ENCODE measurements at places on chromosomes 11 and 22. TPM values are rescaled to one million over a fixed set of nuclear protein-coding genes. Genes with fewer than 3 reads are reported as not detected.

SLC35F2 gene
- total RNA-seq, result 0.46 TPM

TNNT3 gene
- 36.3 TPM for total RNA-seq

FUT4 gene
- total RNA-seq, result 1.3 TPM

VSIG10L2 gene
- total RNA-seq, result 0.30 TPM

C11orf52 gene
- 1.9 TPM for total RNA-seq

DERL3 gene
- 3.1 TPM for total RNA-seq

GRCh38 chr11:107991868-107992414 is 16.8 kb upstream of the CUL5 start:
- no peak for DNase-seq

DNA sequence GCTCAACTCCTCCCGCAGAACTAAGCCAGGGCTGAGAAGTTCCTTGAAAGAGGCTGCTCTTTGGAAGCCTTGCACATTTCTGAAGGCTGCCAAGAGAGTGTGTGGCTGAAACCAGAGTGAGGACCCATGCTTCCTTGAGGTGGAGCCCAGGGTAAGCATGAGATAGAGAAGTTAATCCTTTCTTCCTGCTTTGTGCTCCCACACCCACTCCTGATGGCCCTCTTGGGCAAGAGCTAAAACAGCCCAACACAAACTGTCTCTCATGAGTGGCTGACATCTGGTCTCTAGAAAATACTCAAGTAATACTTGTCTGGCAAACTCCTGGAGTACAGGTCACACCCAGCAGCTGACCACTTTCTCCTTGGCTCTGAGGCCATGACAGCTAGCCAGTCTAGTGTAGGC is 523.7 kb downstream of the INSC start:
- DNase-seq, result no peak

DNA sequence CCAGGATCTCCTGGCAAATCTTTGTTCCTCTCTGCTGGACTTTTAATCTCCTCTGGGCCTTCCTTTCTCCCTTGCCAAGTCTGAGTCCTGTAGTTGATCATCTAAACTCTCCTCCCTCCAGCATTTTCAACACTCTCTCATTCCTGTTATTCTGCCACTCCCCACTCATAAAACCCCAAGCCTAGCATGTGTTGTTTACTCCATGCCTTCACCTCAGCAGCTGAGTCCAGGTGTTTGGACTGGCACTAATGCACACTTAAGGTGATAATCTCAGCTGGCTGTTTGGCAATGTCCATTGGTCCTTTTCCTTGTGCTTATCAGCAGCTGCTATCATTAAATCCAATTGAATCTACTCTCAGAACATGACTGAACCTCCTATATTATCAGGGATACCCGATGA is 876.8 kb upstream of the TENM4 start:
- DNase-seq, result no peak

- DNase-seq, result peak; percentile 82
Measured at GRCh38 chr22:38461414-38462081, 6.3 kb upstream of the KDELR3 start.

GRCh38 chr11:114970927-114971645 is 292.8 kb downstream of the NXPE2 start:
- DNase-seq, result no peak

DNA sequence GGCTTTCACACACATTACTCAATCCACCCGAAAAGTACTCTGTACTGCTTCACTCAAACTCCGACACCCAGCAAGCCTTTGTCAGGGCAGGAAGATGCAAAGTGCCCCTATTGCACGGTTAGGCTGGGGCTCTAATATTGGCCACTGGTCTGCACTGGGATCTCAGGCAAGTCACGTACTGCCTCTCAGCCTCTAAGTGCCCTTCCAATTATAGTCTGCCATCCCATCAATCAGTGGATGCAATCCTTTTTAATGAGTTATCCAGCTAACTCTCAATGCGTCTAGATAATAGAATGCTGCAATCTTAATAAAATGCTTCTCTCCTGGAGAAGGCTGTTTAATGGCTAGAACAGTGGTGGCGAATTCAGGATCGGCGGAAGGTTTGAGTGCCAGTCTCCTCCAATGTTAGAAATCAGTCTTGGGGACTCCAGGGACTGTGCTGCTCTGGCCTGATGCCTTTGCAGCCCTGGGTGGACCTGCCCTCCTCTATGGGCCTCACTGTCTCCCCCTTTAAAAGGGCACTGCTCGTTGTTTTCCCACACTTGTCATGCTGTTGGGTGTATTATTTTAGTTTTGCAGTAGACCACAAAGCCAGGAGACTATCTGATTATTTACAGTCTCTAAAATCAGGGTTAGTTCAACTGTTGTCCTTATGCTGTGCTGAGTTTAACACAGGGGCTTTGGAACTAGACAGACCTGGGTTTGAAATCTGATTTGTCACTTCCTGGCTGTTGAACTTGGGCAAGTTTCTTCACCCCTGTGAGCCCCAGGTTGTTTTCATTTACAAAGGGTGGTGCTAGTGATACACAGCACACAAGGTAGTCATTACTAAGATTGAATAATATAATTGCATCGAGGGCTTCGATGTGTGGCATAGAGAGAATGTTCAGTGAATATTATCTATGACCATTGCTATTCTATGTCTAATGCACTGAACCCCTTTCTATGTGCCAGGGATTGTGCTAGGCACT is 36.7 kb downstream of the CLMP start:
- DNase-seq, result no peak

DNA sequence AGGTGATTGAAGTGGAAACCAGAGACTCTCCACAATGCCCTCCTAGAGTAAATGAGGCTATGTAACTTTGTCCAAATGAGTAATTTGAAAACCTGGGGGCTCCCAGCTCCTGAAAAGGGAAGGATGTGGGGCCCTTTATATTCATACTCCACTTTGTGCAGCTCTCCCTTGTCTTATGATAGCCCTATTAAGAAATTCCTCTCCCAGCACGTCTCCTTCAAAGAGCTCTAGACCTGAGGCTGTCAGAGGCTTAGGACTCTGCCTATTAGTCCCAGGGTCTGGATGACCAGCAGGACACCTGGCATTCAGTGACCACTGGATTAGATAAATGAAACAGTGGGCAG is 2.1 kb downstream of the SLC43A1 start:
- no peak for DNase-seq

GRCh38 chr11:2249189-2249916 is 21.0 kb downstream of the ASCL2 start:
- no peak for DNase-seq

DNA sequence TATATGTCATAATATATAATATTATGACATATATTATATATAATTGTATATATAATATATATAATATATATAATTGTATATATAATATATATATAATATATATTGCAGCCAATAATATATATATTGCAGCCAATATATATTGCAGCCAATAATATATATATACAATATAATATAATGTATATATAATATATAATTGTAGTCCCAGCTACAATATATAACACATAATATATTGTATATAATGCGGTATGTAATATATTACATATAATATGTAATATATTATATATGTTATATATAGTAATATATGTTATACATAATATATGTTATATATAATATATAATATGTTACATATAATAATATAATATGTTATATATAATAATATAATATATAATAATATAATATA is 5.8 kb upstream of the CELF1 start:
- no peak for DNase-seq

GRCh38 chr11:76834151-76834550 is 26.6 kb upstream of the ACER3 start:
- DNase-seq, result no peak

Measured in Right ventricle myocardium inferior (tissue), 1 donor.